ENCODE measurements at places on chromosomes 11 and 22.

DNA sequence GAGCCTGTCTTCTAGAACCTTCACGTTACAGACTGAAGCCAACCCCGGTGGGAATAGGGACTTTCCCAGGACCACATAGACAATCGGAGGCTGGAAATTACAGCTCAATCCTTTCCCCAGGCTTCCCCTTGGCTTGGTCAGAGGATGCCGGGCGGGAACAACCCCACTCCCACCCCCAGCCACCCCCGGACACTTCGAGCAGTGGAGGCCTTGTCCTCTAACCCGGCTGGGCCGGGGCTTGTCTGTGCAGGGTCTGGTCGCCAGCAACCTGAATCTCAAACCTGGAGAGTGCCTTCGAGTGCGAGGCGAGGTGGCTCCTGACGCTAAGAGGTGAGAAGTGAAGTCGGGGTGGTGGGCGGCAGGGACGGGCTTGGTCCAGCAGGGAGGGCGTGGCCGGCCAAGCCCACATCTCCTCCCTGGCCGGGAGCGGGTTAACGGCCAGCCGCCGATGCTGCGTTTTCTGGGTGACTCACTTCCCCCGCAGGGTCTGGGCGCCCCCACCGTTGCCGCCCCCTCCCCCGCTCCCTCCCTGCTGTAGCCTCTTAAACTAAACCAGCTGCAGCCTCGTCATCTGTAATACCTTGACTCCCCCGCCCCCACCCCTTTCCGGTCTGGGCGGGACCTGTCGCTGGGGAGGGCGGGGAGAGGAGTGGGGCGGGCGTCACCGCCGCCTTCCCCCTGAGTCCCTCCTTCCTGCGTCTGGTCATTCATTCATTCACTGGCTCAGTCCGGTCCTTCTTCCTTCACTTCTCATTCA, 1.5 kb downstream of the LGALS1 start:
- peaks cover 41% of the 10 kb centered on the region for H3K4me1 ChIP-seq
- peak; percentile 96 for DNase-seq
- no peaks in the 10 kb centered on the region for H3K27me3 ChIP-seq

DNA sequence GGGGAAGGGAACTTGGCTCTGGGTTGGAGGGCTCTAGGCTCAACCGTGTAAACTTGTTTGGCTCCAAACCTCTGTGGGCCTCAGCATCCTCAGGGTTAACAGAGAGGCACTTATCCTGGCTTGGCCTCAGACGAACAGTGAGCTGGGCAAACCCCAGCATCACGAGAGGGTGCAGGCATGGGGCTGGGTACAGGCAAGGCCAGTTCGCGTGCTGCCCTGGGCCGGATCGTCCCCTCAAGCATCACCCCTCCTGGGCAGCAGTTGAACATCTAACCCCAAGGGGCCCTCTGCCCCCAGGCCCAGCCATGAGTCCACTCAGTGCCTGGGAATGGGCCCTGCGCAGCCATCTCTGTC, 1.9 kb downstream of the EHBP1L1 start:
- peaks cover 49% of the 10 kb centered on the region for H3K4me1 ChIP-seq
- H3K36me3 ChIP-seq = peaks cover 44% of the 10 kb centered on the region
- no peak for DNase-seq
- no peaks in the 10 kb centered on the region for H3K27me3 ChIP-seq
- peak overlapping the region; percentile 86 for H3K27ac ChIP-seq

- peak overlapping the region; percentile 43 for H3K4me3 ChIP-seq
- DNase-seq = peak; percentile 79
- H3K27me3 ChIP-seq = peaks cover 95% of the 10 kb centered on the region
- no peak overlapping the region for H3K27ac ChIP-seq
- peaks cover 36% of the 10 kb centered on the region for H3K4me1 ChIP-seq
- no peaks in the 10 kb centered on the region for H3K36me3 ChIP-seq
Observed at GRCh38 chr11:64298966-64299846, 952 bp upstream of the CATSPERZ start.

DNA sequence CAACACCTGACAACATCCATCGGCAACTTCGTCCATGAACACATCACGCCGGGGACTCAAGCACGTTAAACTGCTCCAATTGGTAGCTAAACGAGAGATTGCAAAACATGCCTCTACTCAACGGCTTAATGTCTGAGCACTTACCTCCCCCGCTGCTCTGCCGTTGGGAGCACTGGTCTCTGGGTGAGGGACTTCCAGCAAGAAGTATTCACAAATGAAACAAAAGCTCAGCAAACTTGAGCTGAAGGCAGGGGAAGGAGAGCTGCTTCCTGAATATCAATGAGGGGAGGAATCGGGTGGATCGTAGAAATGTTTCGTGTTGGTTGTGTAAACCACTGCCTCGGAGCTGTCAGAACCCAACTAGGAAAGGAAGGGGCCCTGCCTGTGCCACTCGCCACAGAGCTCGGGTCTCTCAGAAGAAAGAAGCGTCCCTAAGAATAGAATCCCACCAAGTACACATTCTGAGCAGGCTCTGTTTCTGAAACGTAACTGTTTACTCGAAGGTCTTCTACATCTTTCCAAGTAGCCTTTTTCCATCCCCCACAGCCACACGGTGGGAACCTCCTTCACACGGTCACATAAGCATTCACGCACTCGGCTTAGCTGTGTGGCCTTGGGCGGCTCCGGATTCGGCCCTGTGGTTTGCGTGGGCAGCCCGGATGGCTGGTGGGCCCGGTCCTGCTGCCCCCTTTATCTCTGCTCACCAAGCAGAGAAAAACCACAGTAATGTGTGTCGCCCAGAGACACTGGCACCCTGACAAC, at the start of gene MLC1:
Gene MLC1 (minus strand): TSS at position 216 of the 762 bp plus-strand sequence. CDS start 524 bp downstream, outside the sequence.
- H3K4me1 ChIP-seq = no peaks in the 10 kb centered on the region
- no peak for DNase-seq
- H3K27me3 ChIP-seq = no peaks in the 10 kb centered on the region

GRCh38 chr22:49771266-49772065, 56.2 kb downstream of the BRD1 start:
- H3K4me1 ChIP-seq = peaks cover 9% of the 10 kb centered on the region
- no peak overlapping the region for H3K4me3 ChIP-seq
- peaks cover 37% of the 10 kb centered on the region for H3K36me3 ChIP-seq
- H3K27ac ChIP-seq = no peak overlapping the region
- DNase-seq = no peak
- H3K27me3 ChIP-seq = no peaks in the 10 kb centered on the region

DNA sequence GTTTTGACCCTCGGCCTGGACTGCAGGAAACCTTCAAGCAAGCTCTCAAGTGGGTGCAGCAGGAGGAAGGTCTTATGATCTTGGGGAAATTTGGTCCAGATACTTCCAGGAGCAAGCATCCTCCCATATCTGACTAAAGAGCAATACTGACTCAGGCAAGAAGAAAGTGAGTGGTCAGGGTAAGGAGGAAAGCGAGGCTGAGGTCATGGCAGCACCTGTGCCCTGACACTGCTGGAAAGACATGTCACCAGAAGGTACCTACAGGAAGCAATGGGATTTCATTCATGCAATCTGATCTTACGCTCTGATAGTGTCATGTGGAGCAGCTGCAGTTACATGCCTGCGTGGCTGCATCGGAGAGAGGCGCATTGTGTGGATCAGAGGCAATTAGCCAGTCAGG, 6.5 kb upstream of the TOP3B start:
- no peak overlapping the region for H3K27ac ChIP-seq
- peaks cover 8% of the 10 kb centered on the region for H3K27me3 ChIP-seq
- no peak overlapping the region for H3K4me3 ChIP-seq
- DNase-seq = no peak
- H3K36me3 ChIP-seq = no peaks in the 10 kb centered on the region

DNA sequence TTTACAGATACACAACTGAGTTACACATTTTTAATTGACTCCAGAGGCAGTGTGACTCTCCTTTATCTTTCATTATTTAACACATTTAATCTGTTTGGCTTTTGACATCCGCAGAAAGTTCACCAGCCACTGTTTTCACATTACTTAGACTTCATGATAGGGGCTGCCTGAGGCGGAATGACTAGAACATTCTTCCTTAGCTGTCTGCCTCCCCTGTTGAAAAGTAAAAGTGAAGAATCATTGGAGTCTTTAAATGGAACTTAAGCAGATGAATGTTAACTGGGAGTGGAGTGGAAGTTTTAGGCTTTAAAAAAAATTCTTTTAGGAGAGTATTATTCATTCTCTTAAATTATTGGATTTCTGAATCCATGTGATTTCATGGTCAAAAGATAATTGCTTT, 229.2 kb upstream of the MTNR1B start:
- no peaks in the 10 kb centered on the region for H3K36me3 ChIP-seq
- H3K4me3 ChIP-seq = no peak overlapping the region
- no peak overlapping the region for H3K27ac ChIP-seq
- DNase-seq = no peak
- H3K4me1 ChIP-seq = no peaks in the 10 kb centered on the region

DNA sequence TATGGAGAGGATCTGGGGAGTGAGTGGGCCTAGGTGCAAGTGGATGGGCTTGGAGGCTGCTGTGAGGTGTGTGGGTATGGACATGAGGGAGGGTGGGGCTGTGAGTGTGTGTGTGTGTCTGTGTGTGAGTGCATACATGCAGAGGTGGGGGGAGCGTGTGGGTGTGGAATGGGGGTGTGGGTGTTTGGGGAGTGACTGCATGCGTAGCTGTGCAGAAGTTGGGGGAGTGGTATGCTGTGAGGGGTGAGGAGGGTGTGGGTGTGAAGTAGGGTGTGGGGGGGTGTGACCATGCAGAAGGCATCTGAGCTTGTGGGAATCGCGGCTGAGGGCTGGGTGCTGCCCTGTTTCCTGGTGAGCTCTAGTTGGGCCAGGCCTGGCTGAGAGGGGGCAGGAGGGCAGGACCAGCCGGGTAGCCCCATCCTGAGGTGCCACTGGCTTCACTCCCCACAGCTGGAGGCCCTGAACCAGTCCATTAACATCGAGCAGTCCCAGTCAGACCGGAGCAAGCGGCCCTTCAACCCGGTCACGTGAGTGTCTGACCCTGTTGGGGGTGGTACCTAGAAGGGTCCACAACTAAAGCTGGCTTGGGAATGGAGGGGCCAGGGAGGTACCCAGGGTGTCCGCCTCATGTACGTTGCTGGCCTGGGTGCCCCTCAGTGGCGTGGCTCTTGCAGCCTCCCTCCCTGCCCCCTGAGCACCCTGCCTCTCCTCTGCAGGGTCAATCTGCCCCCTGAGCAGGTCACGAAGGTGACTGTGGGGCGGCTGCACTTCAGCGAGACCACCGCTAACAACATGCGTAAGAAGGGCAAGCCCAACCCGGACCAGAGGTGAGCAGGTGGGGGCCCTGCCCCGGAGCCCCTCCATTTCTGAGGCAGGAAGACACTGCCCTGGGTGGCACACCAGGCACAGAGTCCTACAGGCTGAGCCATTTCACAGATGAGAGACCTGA, 16.5 kb downstream of the TMEM258 start:
- no peaks in the 10 kb centered on the region for H3K27me3 ChIP-seq
- peaks cover 68% of the 10 kb centered on the region for H3K36me3 ChIP-seq

DNA sequence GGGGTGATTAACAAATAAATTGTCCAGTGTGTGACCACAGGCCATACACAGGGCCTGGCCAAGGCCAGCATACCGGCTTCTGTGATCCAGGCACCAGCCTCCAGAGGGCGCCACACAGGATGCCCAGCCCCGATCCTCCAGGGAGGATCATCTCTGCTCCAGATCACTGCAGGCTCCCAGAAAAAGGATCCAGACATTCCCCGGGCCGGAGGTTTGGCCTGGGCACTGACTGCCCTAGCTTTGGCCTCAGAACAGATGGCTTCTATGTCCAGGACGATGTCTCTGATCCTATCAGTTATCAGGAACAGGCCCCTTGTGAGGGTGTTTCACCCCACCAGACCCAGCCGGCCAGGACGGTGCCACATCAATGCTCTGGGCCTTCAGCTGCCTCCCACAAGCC, 74.5 kb upstream of the LMO1 start:
- H3K27me3 ChIP-seq = no peaks in the 10 kb centered on the region
- peak; percentile 56 for DNase-seq
- no peaks in the 10 kb centered on the region for H3K4me1 ChIP-seq
- no peak overlapping the region for H3K4me3 ChIP-seq
- H3K27ac ChIP-seq = no peak overlapping the region
- no peaks in the 10 kb centered on the region for H3K36me3 ChIP-seq

- H3K27me3 ChIP-seq = no peaks in the 10 kb centered on the region
- no peak overlapping the region for H3K27ac ChIP-seq
Observed at GRCh38 chr11:113341388-113342165, 27.2 kb downstream of the TTC12 start.

DNA sequence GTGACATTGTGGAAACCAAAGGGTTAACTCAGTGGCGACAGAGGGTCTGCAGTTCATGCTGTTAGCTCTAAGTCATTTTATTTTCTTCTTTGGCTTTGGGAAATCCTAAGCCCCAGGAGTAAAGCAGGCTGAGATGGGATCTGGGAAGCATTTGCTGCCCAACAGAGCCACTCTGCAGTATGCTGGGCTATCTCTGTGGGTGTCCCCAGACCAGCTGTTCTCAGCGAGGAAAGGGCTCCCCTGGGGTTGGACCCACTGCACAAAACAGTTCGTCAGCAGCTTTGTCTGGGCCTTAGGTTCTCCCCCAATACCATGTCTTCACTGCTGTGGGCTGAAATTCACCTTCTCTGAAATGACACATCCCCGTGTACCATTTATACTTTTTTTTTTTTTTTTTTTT, 34.0 kb downstream of the KREMEN1 start:
- DNase-seq = no peak
- H3K4me1 ChIP-seq = no peaks in the 10 kb centered on the region
- no peaks in the 10 kb centered on the region for H3K27me3 ChIP-seq

GRCh38 chr22:24521791-24522245, 26.7 kb downstream of the UPB1 start:
- DNase-seq = peak; percentile 76
- H3K27ac ChIP-seq = no peak overlapping the region
- no peaks in the 10 kb centered on the region for H3K27me3 ChIP-seq
- no peaks in the 10 kb centered on the region for H3K36me3 ChIP-seq

DNA sequence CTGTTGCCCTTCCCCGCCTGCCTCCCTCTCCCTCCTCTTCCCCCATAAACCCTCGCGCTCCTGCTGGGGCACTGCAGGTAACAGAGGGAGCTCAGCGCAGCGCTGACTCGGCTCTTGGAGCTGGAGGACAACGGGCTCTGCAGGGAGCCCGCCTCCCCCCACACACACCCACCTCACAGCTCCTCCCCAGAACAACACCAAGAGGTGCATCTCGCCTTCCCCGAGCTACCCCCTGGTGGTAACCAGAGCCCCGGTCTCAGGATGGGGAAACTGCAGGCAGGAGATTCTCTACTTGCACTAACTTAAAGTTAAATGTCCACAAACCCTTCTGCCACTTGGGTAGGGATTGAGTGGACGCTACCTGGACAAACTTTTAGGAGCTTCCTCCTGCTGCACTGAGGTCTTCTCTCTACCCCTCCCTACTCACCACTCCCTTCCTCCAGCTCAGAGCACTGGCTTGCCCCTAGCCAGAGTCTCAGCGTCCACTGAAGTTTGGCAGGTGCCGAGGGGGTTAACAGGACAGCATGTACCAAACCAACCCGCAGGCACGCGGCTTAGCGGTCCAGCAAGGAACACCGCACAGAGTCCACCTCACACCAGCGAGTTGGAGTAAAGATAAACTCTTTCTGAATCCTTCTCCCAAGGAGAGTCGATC, 4.0 kb upstream of the SCN4B start:
- no peak overlapping the region for H3K4me3 ChIP-seq
- H3K27me3 ChIP-seq = peaks cover 56% of the 10 kb centered on the region
- no peaks in the 10 kb centered on the region for H3K36me3 ChIP-seq
- DNase-seq = peak; percentile 40

- H3K4me1 ChIP-seq = no peaks in the 10 kb centered on the region
- no peak for DNase-seq
- peaks cover 14% of the 10 kb centered on the region for H3K27me3 ChIP-seq
- no peaks in the 10 kb centered on the region for H3K36me3 ChIP-seq
Observed at GRCh38 chr22:23033116-23033905, 37.0 kb upstream of the GNAZ start.

GRCh38 chr22:50548040-50548920, 2.6 kb downstream of the KLHDC7B start:
- peaks cover 17% of the 10 kb centered on the region for H3K4me1 ChIP-seq
- peaks cover 26% of the 10 kb centered on the region for H3K27me3 ChIP-seq
- H3K4me3 ChIP-seq = peak overlapping the region; percentile 30
- no peaks in the 10 kb centered on the region for H3K36me3 ChIP-seq
- peak overlapping the region; percentile 39 for H3K27ac ChIP-seq
- DNase-seq = no peak

Measured in stomach (tissue), 19 donors.